ENCODE measurements at places on chromosomes 5 and 9.

GRCh38 chr9:81823672-81824554, 104.3 kb upstream of the SPATA31D4 start:
- peak; percentile 30 for DNase-seq

DNA sequence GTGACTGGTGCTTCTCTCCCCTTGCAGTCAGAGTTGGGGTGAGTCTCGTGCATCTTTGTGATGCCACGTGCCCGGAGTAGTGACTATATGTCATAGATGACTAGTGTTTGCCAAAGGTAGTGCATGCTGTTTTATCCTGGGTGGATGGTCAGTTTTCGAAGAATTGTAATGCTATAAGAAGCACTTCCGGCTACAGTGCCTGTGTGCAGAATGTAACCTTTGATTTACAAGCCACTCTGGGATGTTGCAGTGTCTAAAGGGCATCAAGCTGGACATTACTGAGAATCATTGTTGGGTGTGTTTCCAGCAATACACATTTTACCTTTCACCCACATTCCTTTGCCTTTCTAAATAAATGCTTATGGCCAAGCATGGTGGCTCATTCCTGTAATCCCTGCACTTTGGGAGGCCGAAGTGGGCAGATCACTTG, 16.7 kb downstream of the MVB12B start:
- no peak for DNase-seq

GRCh38 chr9:84140535-84141101, 160.0 kb downstream of the RMI1 start:
- peak; percentile 40 for DNase-seq

DNA sequence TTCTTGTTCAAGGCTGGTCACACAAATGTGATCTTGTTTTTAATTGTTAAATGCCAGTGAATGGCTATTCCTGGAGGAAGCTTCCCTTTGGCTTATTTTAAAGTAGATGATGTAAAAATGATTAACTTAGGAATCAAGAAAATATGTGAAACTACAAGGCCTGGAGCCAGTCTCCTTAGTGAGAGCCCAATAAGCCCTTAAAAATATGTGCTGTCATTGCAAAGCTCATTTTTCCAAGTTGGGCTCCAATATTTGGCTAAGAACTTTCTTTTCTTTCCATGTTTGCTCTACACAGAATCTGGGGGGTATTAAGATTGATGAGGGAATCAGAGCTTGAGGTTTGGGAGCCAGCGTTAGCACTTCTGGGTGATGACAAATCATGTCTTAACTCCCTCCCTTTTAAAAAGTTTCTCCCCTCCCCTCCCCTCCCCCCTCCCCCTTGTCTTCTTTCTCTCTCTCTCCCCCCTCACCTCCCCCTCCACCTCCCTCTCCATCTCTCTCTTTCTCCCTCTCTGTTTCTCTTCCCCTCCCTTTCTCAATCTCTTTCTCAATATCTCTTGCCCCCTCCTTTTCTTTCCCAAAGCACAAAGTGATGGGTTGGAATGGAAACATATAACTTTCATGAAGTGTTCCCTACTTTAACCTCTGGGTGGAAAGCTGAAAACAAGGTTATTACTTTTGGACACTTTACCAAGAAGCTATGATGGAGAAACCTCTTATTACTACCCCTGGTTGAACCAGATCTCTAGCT, 86.0 kb downstream of the FBXL7 start:
- DNase-seq: peak; percentile 42

DNA sequence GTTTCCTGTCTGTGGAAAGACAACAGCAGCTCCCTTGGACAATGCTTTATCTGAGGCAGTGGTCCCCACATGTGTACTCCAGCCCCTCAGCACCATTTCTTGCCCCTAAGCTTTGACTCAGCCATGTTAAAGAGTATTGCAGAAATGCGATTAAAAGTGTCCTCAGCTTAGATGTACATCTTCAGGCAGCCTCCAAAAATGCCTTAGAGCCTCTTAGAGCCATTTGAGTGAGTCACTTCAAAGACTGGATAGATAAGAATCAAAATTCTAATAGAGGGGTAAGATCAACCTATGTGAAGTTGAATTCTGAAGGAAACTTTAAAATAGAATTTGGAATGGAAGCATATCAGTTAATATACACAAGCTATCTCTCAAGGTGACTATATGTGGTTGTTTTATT, 296.3 kb downstream of the ADAMTS6 start:
- DNase-seq: peak; percentile 66

GRCh38 chr9:69265891-69266290, 59.1 kb upstream of the ENTREP1 start:
- DNase-seq: peak; percentile 2

DNA sequence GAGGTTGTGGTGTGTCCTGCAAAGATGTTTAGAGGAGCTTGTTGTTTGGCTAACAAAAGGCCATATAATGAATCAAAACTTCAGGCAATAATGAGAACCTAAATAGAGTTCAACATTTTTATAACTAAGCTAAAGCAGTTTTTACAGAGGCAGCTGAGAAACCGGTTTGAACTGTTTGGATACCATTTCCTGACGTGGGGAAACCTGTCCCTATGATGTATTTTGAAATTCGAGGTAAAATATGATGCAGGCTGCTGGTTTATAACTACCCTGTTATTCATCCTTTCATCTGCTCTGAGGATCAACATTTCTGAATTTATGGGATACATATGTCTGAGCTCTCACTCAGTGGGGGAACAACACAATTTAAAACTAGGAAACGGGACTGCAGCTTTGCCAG, 289.5 kb upstream of the IRX2 start:
- no peak for DNase-seq

DNA sequence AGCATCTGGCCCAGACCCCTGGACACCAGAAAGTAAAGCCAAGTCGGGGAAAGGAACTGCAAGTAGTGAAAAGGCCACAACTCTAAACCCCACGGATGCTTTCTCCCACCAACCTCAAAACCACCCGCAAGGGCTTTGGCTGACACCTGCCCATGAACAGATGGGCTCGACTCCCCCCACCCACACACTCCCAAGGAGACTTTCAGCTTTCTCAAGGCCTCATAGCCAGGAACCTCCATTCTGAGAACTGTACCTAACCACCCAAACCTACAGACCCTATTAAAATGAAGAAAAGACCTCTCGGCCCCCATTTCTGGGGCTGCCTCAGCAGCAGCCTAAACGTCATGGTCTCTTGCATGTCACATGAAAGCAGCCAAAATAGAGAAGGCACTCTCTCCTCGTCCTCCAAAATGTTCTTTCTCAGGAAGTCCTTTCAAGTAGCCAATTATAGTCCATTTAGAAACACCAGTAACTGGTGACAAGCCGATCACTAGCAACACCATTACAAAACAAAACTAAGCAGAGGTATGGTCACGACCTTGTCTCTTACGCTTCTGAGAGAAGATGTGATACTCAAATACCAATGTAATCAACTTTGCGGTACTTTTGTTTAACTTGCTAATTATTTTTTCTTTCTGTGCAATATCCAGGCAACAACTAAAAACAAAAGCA, 2.9 kb downstream of the B4GALT1 start:
- peak; percentile 53 for DNase-seq

GRCh38 chr5:117235786-117236185, 661.2 kb upstream of the SEMA6A start:
- DNase-seq: no peak

DNA sequence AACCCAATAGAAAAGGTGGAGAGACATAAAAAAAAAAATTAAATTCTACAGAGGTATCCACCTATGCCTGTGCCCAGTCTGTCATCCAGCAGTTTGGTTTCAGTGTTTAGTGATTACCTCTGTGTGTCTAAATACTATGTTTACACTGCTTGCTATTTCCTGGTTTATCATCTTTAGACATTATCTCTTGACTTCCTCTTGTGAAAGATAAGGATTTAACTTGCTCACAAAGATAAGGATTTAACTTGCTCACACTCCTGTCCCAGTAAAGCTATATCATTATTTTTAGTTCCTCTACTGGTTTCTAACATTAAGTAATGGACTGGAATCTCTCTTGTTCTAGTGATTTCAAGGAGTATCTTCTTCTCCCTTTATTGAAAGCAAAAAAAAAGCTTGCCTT, 53.9 kb upstream of the ZFR start:
- DNase-seq: no peak

- DNase-seq: peak; percentile 65
Observed at GRCh38 chr9:107733523-107733894, 243.9 kb upstream of the KLF4 start.

DNA sequence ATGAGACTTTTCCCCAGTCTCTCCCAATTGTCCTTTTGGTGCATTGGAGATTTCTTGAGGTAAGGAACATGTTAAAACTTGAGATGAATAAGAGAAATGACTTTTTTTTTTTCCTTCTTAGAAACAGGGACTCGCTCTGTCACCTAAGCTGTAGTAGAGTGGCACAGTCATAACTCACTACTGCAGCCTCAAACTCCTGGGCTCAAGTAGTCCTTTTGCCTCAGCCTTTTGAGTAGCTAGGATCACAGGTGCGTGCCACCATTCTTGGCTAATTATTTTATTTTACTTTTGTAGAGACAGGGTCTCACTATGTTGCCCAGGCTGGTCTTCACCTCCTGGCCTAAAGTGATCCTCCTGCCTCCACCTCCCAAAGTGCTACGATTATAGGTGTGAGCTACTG, 25.9 kb downstream of the CDC42SE2 start:
- DNase-seq: no peak

- peak; percentile 48 for DNase-seq
Observed at GRCh38 chr9:91420501-91421127, 3.0 kb downstream of the NFIL3 start.

DNA sequence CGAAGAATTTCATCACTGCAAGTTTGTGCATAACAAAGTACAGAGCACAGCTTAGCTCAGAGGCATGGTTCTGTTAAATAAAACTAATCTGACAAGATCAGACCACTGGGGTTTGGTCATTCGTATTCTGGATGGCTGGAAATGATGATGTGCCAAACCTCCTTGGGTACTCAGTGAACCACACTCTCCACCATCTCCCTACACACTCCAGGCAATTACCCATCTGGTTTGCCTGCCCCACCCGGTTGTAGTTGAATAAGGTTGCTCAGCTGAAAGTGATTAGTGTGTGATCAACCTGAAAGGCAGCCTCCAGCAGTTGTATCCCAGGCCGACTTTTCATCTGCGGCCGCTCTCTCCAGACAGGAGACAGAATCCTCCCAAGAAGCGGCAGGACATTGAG, 371.4 kb downstream of the TLE1 start:
- DNase-seq: peak; percentile 0

DNA sequence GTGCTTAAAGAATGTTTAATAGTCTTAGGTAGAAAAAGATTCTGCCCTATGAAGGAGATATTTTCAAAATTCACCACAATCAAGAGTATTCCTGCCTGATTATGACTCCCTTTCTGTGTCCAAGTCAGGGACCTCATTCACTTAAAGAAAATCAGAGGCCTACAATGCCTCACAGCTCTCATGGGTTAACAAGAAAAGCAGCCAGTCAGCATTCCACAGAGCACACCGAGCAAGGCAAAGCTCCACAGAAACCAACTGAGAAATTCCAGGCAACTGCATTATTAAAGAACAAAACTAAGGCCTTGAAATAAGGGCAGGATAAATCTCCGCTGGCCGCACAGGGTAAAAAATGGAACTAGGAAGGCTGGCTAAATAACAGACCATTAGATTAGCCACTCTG, 161.1 kb downstream of the TARS1 start:
- DNase-seq: no peak

GRCh38 chr5:145062280-145063062, 772.7 kb downstream of the PRELID2 start:
- DNase-seq: peak; percentile 10

DNA sequence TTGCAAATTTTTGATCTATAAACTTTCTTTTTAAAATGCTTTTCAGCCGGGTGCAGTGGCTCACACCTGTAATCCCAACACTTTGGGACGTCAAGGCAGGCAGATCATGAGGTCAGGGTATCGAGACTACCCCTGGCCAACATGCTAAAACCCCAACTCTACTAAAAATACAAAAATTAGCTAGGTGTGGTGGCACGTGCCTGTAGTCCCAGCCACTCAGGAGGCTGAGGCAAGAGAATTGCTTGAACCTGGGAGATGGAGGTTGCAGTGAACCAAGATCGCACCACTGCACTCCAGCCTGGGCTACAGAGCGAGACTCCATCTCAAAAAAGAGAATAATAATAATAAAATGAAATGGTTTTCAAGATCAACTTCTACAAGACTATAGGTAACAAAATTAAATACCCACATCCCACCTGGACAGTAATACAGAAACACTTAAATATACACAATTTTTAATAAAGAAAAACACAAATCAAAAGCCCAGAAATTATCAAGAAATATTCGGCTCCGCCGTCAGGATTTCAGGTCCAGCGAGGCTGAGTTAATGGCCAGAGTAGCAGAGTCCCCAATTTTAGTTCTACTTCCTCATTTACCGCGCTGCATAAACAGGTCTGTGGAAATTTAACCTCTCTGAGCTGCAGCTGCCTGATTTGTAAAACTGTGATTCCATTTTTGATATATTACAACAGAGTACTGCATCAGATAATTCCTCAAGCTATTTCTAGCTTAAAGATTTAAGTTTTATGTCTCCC, 4.0 kb downstream of the TUT7 start:
- no peak for DNase-seq

GRCh38 chr5:61969347-61969746, 336.7 kb upstream of the KIF2A start:
- no peak for DNase-seq

- no peak for DNase-seq
Observed at GRCh38 chr5:107640568-107640967, 30.2 kb downstream of the EFNA5 start.

- peak; percentile 82 for DNase-seq
Observed at GRCh38 chr5:170861917-170862766, at the start of gene RANBP17. RANBP17 (plus strand) TSS chr5:170862018.

- DNase-seq: peak; percentile 18
Observed at GRCh38 chr9:32703635-32704034, 68.2 kb upstream of the TAF1L start.

DNA sequence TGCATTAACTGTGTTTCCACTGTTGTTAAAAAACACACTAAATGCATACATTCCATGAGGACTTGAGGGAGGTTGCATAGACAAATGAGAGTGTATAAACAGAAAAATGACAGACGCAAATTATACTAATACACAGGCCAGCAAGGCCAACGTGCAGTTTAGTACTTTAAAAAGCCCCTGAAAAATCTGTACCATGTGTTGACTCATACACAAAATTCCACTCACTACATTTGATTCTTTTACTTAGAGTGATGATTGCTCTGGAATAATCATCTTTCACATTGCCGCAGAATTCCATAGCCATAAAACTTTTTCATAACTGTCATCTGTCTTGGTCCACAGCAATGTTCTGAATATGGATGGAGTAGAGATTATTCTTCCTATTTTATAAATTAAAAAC, 215.7 kb downstream of the FAM114A2 start:
- DNase-seq: no peak

GRCh38 chr5:154275566-154275965, 85.0 kb downstream of the GALNT10 start:
- no peak for DNase-seq

DNA sequence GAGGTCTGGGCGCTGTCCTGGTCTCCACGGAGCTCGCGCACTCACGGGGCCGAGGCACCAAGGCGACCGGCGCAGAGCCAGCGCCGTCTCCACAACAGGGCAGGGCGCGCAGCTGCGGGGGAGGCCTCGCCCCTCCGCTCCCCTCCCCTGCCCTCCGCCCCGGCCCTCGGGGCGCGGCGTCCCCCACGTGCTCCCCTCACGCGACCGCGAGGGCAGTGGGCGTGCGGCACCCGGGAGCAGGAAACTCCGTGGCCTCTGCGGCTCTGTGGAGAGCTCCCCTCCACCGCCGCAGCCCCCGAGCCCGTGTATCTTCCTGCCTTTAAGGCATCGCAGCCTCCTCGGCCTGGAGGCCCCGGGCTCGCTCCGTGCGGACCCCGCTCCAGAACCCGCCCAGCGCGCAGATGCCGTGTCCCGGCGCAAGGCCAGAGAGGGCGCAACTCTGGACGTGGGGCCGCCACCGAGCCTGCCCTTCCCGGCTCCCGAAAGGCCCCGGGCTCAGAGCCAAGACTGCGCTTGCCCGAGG, 708 bp upstream of the TUBB4B start:
- DNase-seq: peak; percentile 92

GRCh38 chr9:91419222-91420191, 4.1 kb downstream of the NFIL3 start:
- DNase-seq: peak; percentile 97
